ENCODE measurements at places on chromosomes 2 and 18. TPM values are rescaled to one million over a fixed set of nuclear protein-coding genes. Genes with fewer than 3 reads are reported as not detected.

Gene DCC
- total RNA-seq: not detected

Gene FER1L5
- not detected for total RNA-seq

Gene SULT1C2
- total RNA-seq: not detected

Gene DARS1
- total RNA-seq: 98.0 TPM

Gene MEP1B
- total RNA-seq: not detected

Measured in LHCN-M2 (cell line).